ENCODE measurements at places on chromosomes 2 and 18.

DNA sequence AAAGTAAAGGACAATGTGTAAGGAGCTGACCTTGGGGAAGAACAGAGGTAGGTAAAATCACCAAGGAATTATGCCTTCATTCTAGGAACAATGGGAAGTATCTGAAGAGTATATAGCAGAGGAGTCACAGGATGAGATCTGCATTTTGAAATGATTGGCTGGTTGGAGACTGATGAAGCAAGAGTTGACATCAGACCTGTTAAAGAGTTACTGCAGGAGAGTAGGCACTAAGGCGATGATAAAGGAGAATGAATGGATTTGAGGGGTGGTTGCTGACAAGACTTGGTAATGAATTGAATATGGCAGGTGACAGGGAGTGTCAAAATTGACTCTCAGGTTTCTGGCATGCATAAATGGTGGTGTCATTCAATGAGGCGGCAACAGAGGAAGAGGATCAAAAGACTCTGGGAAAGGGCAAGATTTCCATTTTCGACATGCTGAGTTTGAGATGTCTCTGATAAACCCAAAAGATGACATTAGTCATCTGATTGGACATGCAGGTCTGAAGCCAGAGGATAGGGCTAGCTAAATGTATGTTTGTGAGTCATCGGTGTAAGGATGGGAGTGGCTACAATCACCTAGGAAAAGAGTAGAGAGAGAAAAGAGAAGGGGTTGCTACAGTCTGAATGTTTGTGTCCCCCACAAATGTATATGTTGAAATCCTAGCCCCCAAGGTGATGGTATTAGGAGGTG is 236.5 kb downstream of the DYM start:
- DNase-seq, result no peak

DNA sequence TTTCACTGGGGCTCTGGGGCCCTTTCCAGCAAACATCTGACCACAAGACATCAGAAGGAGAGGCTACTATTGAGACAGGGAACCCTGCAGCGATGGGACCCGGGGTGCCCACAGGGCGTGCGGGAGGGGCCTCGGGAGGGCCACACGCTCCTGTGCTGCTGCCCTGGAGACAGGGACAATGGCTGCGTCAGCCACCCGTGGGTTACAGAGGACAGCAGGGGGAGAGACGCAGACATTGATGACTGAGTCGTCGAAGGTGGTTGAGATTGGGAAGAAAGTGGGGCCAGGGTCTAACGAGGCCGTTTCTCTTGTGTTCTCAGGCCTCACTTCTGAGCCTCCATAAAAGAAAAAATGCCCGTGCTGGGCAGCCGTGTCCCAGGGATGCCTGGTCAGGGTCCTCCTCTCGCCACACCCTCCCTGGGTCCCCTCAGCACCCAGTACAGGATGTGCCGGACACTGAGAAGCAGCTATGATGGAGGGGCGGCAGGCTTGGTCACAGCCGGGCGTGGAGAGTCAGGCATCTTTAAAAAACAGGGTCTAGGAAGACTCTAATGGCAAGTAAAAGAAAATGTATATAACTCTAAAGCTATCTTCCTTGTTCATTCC is 73.9 kb downstream of the NDUFA10 start:
- DNase-seq, result no peak

DNA sequence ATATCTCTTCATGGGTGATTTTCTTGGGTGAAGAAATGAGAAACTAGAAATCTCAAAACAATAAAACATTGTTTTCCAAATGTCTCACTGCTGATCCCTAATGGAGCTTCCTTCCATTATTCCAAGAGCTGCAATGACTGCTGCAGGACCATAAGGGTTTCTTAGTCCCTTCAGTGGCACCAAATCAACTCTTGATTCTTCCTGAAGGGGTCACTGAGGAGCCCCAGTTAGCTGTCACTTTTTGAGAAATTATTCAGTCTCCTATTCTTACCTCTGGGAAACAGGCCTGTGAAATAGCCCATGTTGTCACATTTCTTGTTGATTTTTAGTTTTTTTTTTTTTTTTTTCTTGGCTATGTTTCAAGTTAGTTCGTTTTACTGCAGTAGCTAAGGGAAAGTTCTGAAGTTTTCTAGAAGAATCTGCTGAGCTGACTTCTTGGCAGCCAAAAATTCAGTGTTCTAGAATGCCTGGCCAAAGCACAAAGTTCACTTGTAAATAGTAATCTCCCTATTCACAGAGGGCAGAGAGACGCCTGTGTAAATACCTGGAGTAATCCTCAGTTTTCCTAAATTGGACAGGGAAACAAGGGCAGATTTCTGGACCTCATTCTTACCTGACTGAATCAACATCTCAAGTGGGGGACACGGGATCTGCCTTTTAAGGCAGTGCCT is 480.0 kb downstream of the RIT2 start:
- DNase-seq, result no peak

GRCh38 chr2:110853516-110853915 is 121.1 kb downstream of the ACOXL start:
- DNase-seq, result no peak

GRCh38 chr18:43277164-43277600 is at the start of gene SYT4:
TSS of gene SYT4 (minus strand) at chr18:43277490. CDS start at chr18:43277281, 209 bp downstream.
- DNase-seq, result no peak

Data from stimulated activated CD4-positive, alpha-beta T cell treated with anti-CD3 and anti-CD28 coated beads, Interleukin-1b, Interleukin-23, amount 100 ng/mL, for 4 hours (primary cell).